ENCODE measurements at places on chromosomes 4 and X.

DNA sequence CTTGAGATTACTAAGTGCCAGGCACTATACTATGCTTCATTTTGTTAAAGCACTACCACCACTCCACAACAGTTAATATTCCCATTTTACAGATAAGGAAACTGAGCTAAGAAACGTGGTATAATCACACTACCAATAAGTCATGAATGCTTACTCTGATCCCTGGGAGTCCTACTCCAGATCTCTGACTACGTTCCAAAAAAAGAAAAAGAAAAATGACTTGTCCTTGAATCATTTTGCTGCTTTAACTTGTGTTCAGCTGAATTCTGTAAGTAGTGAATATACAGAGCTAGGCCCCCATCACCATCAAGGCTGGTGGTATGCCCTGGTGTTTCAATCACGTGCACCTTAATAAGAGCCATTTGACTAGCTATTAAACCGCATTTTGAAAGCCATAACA, 39.4 kb downstream of the LDB2 start:
- DNase-seq, result no peak

GRCh38 chrX:39896951-39897740, 200.6 kb downstream of the BCOR start:
- peak; percentile 54 for DNase-seq

DNA sequence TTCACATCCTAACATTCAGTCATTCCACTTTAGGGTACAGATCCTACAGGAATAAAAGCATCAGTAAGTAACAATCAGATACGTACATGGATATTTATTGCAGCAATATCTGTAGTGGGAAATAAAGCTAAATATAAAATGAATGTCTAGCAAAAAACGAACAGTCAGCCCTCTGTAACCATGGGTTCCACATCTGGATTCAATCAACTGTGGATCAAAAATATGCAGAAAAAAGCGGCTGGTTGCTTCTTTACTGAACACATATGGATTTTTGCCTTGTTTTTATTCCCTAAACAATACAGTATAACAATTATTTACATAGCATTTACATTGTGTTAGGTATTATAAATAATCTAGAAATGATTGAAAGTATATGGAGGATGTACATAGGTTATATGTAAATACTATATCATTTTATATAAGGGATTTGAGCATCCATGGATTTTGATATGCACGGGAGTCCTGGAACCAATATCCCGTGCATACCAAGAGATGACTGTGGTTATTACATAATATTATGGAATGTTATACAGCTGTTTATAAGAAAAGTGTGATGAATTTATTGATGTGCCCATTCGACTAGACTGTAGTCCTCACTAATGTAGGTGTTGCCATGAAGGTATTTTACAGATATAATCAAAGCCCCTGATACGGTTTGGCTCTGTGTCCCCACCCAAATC, 132.8 kb downstream of the ARHGEF9 start:
- no peak for DNase-seq

- DNase-seq, result no peak
These were observed 126.7 kb upstream of the MBNL3 start for GRCh38 chrX:132615391-132616131.

DNA sequence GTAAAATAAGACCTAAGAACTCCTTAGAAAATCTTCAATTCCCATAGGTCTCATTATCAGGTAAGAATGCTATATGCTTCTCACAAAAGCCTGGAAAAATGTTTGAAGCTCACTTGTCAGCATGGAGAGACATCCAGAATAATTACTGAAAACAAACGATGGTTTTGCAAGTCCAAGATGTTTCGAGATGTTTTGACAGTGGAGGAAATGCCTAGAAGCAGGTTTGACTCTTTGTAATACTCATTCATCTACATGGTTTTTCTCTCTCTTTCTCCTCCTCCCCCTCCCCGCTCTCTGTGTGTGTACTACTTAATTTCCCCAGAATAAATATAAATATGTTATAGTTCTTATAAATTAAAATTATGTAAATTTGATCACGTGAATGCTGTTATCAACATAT, 131.9 kb upstream of the NR3C2 start:
- no peak for DNase-seq

- no peak for DNase-seq
These were observed 52.1 kb upstream of the RASGEF1B start for GRCh38 chr4:81523672-81524327.

DNA sequence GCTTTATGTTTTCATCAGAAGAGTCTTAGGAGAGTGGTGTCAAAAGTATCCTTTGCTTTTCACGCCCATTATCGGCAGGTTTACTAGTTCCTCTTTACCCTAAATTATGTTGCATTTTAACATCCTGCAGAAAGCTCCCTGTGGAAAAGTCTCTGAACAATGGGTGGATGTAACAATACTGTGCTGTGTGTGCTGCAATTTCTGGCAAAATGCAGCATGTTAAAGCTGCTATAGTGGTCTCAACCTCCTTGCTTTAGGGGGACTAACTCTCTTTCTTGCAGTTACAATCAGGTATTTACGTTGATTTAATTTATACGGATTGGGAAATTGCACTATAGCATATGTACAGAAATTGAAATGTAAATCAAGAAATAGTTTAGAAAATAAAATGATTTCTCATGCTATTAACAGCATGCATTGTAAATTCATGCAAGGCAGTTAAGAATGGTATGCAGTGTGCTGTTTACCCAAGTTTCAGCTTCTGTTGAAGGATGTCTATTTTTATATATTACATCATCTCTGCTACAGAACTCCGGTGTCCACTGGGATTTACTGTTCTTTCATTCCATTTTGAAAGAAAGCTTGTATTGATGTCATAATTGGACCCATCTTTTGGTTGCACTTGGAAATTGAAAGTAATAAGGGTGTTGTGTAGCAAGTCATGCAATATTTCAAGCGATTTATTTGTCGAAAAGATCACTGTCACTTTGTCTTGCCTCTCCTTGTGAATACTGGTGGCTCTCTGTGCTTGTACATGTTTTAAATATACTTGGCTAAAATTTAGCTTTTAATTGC, 145.7 kb downstream of the RAPGEF2 start:
- DNase-seq, result no peak

Data from femur (tissue), 1 donor.